ENCODE measurements at places on chromosomes 4 and X.

DNA sequence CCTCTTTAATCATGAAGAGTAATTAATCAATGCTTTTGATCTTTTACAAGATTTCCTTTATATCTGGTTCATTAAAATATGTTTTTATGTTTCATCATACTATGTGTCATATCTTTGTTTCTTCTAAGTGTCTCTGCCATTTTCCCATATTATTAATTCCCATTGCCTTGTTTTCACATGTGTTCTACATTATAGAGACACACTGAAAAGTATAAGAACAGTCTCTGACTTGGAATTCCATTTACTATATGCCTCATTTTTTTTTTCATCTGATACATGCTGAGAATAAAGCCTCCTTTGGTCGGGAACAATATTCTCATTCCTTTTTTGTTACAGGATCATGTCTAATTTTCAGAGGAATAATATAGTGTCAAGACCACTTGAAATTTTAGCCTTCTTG, 4.3 kb downstream of the BANK1 start:
- no peak for DNase-seq

DNA sequence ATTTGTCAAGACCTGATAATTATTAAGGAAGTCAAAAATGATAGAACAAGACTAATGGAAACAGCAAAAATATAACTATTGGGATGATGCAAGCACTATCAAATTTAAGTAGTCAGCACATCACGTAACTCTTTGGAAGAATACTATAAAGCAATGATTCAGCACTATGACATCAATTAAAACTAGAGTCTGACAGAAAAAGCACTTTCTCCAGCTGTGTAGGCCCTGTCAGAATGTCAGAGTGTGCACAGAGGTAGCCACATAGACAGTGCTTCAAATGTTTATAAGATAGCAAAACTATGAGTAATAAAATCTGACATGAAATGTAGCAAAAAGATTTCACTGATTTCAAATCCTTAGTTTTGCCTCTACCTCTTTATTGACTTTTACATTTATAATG, 1226.6 kb upstream of the ADGRL3 start:
- no peak for DNase-seq

GRCh38 chr4:15237648-15238230, 190.1 kb upstream of the C1QTNF7 start:
- DNase-seq, result no peak

DNA sequence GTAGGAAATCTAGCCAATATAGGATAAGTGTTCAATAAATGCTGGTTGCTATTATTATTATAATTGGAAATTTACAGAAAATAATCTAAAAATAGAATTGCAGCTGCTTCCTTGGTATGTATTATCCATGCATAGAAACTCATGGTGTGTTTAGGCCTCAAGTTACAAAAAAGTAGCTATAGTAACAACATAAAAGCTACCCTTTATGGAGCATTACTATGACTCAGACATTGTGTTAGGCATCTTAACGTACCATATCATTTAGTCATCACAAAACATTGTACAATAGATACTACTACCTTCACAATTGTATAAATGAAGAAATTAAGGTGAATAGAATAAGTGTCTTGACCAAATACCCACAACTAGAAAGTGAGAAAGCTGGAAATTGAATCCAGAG, 126.9 kb upstream of the NRK start:
- DNase-seq, result no peak

GRCh38 chr4:150949943-150950342, 65.1 kb downstream of the LRBA start:
- no peak for DNase-seq

GRCh38 chr4:176810481-176811249, 17.9 kb upstream of the VEGFC start:
- DNase-seq, result no peak

- no peak for DNase-seq
Observed at GRCh38 chr4:129747756-129748155, 651.8 kb downstream of the C4orf33 start.

DNA sequence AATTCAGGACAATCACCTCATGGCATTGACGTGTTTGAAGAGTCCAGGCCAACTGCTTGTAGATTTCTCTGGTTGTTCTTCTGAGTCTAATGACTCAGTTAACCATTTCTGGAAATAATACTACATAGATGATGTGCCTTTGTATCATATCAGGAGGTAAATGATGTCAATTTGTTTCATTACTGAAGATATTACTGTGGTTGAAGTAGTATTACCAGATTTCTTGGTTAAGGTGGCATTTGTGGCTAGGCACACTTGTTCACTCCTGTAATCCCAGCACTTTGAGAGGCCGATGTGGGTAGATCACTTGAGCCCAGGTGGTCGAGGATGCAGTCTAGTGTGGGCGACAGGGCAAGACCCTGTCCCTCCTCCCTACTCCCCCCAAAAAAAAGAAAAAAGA, 15.7 kb downstream of the RPL9 start:
- DNase-seq, result no peak

DNA sequence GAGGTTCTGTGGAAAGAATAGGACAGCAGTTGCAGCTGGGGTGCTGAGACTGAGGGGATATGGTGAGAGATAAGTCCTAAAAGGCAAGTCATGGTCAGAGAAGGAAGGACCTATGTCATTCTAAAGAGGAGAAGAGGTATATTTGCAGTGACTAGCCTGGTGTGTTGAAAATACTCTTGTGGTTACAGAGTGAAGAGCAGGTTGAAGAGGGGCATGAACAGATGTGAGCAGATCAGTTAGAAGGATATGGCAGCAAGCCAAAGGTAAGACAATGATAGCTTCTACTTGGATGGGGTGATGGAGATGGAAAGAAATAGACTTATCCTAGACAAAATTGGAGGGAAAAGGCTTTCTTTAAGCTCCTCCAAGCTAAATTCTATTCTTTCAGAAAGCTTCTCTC, 469.8 kb upstream of the CPEB2 start:
- no peak for DNase-seq

DNA sequence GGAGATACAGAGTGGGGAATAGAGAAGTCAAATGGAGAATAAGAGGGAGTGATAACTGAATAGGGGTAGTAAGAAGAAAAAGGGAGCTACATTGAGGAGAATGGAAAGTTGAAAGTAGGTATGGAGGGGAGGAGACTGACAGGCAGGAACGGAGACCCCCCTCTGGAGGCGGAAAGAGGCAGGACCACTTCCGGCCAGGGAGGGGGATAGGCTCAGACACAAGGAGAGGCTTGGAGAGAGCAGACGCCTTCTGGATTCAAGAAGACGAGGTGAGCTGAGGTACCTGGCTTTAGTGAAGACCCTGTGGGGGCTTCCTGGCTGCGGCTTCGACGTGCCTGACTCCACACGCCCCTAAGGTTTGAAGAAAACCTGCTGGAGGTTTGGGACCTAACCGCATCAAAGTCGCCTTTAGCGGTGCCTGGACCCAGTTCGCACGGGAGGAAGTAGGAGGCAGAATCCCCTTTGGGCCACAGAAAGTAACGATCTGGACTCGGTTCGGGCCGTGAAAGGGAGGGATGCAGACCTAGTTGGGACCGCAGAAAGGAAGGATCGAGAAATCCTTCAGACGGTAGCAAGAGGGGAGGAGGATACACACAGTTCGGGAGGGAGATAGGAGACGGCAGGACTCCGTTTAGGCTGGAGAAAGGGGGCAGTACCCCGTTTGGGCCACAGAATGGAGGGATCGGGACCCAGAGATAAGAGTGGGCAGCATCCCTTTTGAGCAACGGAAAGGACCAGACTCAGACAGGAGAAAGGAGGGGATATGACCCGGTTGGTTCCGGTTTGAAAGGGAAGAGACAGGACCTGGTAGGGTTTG, at the start of gene TRO:
Gene TRO, plus strand, starts transcription at position 215 of the 817 bp plus-strand sequence. CDS start 1,423 bp downstream, outside the sequence.
- no peak for DNase-seq

DNA sequence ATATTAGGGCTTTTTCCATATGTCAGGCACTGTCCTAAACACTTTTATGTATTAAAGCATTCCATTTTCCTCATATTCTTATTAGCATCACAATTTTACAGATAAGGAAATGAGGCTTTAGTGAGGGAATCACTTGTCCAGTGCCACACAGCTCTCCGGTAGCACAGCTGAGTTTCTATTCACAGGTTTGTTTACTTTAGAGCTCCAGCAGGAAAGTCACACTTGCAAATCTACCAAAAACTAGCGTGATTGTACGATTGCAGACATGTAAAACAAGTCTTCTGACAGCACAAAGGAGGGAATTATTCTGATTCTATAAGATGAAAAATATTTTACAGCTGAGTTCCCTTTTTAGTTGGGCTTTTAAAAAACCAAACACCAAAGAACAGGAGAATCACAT, 472.1 kb downstream of the TMA16 start:
- no peak for DNase-seq

- no peak for DNase-seq
Observed at GRCh38 chr4:14906805-14907204, 95.5 kb upstream of the CPEB2 start.

DNA sequence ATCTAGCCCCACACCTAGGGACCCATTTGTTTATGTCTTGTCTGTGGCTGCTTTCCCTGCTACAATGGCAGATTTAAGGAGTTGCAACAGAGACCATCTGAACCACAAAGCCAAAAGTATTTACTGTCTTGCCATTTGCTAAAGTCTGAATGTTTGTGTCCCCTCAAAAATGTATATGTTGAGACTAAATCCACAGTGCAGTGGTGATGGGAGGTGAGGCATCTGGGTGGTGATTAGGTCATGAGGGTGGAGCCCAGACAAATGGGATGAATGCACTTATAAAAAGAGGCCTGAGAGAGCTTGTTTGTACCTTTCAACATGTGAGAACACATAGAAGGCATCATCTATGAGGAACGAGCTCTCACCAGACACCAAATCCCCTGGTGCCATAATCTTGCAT, 137.3 kb downstream of the TMEM144 start:
- no peak for DNase-seq

GRCh38 chr4:125042041-125042440, 272.7 kb upstream of the FAT4 start:
- DNase-seq, result no peak

All from stimulated activated CD4-positive, alpha-beta T cell treated with anti-CD3 and anti-CD28 coated beads, Interleukin-1b, Interleukin-23, amount 100 ng/mL, for 24 hours (primary cell).